Non-pigmented ciliary epithelial cell (primary cell): ENCODE measurements at places on chromosomes 3 and 15.

- no peak for DNase-seq
Measured at GRCh38 chr15:68818769-68819494, 1.8 kb downstream of the ANP32A start.

- DNase-seq = no peak
Measured at GRCh38 chr15:46576646-46577395, 942.0 kb downstream of the SQOR start.

DNA sequence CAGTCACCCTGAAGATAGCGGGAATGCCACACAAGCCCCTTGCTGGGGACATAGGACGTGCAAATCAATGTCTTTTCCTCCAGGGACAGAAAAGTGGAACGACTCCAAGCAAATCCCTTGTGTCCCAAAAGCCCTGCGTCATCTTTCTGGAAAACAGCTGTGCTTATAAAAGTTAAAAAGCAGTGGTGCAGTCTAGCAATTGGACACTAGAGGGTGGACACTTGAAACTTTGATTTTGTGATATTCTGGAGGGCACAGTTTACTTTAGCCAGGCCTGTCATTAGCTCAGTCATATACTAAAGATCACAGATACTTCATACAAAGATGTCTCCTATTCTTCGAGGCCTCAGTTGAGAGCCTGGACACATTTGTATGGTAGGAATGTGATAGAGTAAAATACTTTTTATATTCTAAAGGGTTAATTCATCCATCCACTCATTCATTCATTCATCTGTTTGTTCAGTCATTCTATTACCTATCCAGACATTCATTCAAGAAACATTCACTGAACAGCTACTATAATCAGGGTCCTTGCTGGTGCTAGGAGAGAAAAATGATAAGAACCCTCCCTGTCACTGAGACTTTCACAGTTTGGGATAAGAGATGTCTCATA is 63.8 kb upstream of the ANKRD34C start:
- no peak for DNase-seq

DNA sequence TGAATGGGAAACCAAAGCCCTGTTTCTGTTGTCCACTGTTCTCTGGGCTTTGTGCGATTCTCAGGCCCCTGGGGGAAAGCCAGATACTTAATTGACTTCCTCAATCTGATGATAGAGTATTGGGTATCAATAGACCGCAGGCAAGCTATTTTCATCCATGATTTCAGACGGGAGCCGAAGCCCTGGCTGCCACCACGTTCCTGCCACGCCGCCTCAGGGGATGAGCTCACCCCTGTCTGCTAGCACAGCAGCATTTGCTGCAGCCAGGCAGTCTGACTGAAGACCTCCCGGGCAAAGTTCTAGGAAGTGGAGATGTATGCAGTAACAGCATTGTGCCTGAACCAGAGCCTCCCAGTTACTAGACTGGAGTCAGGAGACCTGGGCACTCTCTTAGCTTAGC is 69.8 kb downstream of the ISG20 start:
- DNase-seq = no peak

- DNase-seq = peak; percentile 3
Measured at GRCh38 chr15:86915811-86916331, 836.2 kb downstream of the AGBL1 start.

DNA sequence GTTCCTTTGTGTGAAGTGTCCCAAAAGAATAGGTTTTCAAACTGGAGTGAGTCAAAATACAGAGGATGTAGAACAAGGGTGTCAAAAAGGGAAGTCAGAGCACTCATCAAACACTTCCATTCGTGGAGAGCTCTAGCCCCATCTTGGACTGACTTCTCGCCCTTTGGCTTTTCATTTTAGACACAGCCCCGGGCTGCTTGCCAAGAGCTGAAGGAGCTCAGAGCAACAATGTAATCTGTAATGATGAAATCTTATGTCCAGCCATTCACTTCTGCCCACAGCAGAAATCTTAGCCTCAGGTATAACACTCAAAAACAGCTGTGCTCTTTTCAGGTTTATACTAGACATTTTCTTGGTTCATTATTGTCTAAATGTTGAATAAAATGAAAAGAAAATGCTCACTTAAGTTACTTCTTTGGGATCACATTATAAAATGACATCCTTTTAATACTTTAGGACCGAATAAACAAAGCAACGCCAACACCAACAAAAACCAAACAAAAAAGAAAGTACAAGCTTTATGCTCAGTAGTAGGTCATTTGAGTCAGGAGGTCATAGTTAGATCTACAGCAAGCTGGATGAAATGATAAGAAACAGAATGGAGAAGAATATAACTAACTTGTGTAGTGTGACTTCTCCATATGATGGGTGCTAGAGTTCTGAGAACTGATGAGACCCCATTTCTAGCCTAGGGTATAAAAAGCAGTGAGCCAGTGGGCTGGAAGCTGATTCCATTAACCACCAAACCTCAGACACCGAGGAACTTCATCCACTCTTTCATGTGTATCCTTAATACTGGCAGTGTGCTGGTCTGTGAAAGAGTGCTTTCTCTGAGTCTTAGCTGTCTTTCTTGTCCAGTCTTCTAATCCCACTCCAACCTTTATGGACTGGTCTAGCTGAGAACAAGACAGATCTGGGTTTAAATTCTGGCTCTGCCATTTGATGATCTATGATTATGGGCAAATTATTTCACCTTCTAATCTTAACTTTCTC is 131.8 kb upstream of the SLC7A14 start:
- DNase-seq = no peak

DNA sequence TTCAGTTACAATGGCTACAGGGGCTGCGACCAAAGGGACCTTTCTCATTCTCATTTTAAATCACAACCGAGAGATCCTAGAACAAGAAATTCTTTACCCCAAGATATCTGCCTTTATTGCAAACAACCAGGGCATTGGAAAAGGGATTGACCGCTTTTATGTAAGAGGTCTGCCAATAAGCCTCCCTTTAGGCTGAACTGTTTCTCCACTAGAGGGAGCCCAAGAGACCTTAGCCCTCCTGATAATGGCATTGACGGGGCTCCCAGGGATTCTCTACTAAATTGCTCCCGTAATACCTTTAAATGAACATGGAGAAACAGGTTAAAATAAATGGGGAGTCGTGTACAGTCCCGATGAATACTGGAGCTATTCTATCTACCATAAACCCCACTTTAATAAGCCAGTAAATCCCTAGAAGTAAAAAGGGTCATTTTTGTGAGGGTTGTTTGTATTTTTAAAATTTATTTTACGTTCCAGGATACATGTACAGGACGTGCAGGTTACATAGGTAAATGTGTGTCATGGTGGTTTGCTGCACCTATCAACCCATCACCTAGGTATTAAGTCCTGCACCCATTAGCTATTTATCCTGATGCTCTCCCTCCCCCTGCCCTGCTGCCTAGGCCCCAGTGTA is 7.5 kb upstream of the IGSF10 start:
- peak; percentile 22 for DNase-seq

GRCh38 chr3:110925798-110926197 is 145.8 kb upstream of the NECTIN3 start:
- DNase-seq = no peak

GRCh38 chr3:143809121-143809621 is 39.1 kb downstream of the SLC9A9 start:
- no peak for DNase-seq

GRCh38 chr15:29542994-29543393 is 273.4 kb upstream of the NSMCE3 start:
- no peak for DNase-seq

- no peak for DNase-seq
Measured at GRCh38 chr15:23002920-23003319, 22.8 kb upstream of the CYFIP1 start.

- no peak for DNase-seq
Measured at GRCh38 chr15:42014406-42014805, 6.4 kb downstream of the PLA2G4E start.

DNA sequence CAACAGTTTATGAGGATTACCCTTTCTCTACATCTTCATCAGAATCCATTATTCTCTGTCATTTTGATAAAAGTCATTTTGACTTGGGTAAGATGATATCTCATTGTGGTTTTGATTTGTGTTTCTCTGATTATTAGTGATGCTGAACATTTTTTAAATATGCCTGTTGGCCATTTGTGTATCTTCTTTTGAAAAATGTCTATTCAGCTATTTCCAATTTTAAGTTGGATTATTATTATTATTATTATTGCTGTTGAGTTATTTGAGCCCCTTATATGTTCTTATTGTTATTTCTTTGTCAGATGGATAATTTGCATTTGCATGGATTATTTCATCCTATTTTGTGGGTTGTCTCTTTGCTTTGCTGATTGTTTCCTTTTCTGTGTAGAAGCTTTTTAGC is 421.2 kb upstream of the LMCD1 start:
- no peak for DNase-seq

GRCh38 chr15:65368302-65369211 is 9.2 kb downstream of the IGDCC3 start:
- no peak for DNase-seq

DNA sequence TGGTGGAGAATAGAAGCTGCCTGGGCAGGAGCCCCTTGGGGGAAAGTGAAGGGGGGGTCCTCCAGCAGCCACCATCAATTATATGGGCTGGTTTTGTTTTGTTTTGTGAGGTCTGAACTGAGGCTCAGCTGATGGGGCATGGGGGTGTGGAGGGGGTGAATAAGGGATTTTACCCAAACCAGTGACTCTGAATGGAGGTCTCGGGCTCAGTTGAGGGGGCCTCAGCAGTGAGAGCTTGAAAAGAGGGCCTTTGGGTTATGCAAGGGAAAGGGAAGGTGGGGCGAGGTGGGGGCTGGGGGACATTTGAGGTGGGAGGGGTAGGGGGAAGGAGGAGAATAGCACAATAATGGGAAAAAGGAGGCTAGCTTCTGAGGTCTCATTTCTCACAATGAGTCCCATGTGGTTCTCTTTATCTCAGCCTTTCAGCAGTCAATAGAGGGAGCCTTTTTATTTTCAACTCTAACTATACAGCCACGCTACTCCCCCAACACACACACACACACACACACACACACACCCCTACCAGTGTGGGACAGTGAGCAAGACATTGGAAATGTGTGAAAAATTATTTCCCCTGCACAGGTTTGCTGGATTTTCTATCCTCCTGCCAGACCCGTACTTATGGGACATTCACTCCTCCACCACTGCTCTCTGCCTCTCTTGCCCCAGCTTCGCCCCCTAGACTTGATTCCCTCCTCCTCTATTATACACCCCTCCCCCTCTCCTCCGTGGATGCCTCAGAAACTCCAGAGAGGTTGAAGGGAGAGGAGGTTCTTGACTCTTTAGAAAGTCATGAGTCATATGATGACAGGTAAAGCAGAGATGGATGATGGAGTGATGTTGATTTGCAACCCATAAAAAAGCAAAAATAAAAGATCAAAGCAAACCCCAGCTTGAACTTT is 96.0 kb downstream of the GTPBP8 start:
- DNase-seq = no peak

GRCh38 chr15:68775671-68776476 is 44.8 kb downstream of the ANP32A start:
- no peak for DNase-seq

DNA sequence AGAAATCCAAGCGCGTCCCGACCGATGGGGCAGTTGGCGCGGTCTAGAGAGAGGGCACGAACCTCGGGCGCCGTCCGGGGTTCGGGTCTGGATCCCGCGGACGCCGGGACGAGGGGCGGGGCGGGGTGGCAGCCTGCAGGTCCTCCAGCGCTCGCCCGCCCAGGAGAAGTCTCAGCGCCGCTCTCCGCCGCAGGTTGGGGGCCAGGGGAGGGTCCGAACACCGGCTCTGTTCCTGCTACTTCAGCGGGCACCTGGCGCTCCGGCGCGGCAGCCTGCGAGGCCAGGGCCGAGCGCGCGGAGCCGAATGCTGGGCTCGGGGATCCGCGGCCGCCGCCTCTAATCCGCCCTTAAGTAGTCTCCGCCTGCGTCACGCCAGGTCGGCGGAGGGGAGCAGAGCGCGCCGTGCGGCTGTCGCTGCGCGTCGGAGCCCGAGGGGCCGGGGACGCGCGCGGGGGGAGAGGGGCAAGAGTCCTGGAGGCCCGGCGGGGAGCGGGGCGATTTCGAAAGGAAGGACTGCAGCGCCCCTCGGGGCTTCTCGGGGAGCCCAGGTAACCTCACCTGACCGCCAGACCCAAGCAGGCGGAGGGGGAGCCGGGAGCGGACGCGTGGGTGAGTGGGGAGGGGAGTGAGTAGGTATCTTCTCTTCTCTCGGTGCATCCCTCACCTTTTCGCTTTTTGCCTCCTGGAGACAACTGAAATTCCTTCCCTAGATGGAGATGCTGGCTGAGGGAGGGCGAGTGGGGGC is at the start of gene GJD2:
TSS of gene GJD2 (minus strand) at position 325 of the 745 bp plus-strand sequence. CDS start 510 bp downstream, outside the sequence.
- no peak for DNase-seq

DNA sequence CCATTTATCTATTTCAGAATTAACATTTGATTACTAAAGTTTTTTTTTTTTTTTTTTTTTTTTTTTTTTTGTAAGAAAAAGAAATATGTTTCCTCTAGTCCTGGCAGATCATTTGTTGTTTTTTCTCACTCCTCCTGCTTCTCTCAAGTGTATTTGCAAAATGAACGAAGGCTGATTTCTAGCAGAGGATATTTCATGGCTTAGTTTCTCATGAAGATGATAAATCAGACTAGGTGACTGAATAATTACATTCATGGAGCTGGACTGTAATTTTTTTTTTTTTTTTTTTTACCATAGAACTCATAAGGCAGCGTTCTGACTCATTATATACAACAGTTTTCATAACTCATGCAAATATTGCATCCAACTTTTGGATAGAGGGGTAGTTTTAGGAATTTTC is 332.5 kb upstream of the SEMA6D start:
- DNase-seq = no peak
